ENCODE measurements at places on chromosomes 2 and 18. TPM values are rescaled to one million over a fixed set of nuclear protein-coding genes. Genes with fewer than 3 reads are reported as not detected.

MYO7B gene
- 0.12 TPM for total RNA-seq

SPDYA gene
- 1.7 TPM for total RNA-seq

RAB12 gene
- 19.9 TPM for total RNA-seq

NR4A2 gene
- total RNA-seq, result not detected

ALPI gene
- total RNA-seq, result not detected

UGT1A10 gene
- not detected for total RNA-seq

ABCG8 gene
- not detected for total RNA-seq

RGPD3 gene
- total RNA-seq, result 1.3 TPM

PSMA8 gene
- not detected for total RNA-seq

FAM98A gene
- 21.8 TPM for total RNA-seq

SULT1C3 gene
- not detected for total RNA-seq

LRATD1 gene
- total RNA-seq, result not detected

SERPINB4 gene
- not detected for total RNA-seq

GKN1 gene
- not detected for total RNA-seq

POTEI gene
- total RNA-seq, result not detected

RAMP1 gene
- not detected for total RNA-seq

DES gene
- total RNA-seq, result not detected

TRIM54 gene
- not detected for total RNA-seq

TMBIM1 gene
- total RNA-seq, result 83.7 TPM

GALNT13 gene
- total RNA-seq, result 22.8 TPM

IL36B gene
- total RNA-seq, result not detected

TBR1 gene
- total RNA-seq, result not detected

IL18RAP gene
- not detected for total RNA-seq

CCDC74A gene
- 54.1 TPM for total RNA-seq

DYNAP gene
- not detected for total RNA-seq

CABLES1 gene
- total RNA-seq, result 11.8 TPM

Measured in G401 (cell line).